Fibroblast of skin of right biceps (primary cell): ENCODE measurements at places on chromosomes 4 and X.

DNA sequence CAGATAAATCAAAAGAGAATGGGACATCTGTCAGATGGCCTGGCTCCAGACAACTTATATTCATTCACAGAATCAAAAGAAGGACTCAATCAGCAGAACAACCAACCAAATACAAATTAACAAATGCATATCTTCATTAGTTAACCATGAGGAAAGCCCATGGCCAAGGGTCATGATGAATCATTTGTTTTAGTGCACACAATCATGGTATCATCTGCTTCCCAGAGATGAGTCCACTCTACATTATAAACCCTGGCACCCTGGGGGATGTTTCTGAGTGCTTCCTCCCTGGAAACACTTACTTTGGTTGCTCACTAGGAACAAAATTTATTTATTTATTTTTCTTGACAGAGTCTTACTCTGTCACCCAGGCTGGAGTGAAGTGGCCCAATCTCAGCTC, 453.3 kb upstream of the HS3ST1 start:
- no peak for DNase-seq

DNA sequence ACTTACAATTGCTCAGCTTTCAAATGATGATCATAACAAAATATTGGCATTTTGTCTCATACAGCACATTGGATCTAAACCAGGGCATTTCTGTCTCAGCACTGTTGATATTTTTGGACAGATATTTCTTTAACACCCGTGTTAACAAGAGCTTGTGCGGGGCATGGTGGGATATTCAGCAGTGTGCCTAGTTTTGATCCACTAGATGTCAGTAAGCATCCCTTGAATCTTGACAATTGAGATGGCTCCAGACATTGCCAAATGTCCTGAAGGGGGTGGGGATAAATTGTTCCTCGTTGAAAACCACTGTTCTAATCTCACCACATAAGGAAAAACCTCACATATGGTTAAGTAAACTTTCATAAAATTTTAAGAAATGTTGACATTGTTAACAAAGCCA, 806.3 kb downstream of the STIM2 start:
- peak; percentile 28 for DNase-seq

DNA sequence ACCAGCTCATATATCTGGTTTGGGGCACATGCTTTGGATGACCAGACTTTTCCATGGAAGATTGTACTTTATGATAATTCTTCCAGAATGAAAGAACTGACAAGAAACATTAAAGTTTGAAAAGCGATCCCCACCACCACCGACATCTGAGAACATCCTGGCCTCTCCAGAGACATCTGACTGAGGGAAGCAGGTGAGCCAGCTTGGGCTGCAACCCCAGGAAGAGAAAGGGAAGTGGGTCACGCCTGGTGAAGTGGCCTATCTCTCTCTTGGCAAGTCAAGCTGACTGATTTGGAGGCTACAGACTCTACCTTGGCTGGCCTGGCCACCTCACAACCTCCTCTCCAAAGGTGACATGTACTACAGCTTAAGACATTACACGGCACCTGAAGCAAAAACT, 20.7 kb downstream of the PARM1 start:
- DNase-seq = no peak

GRCh38 chrX:111124418-111124817, 28.4 kb downstream of the PAK3 start:
- no peak for DNase-seq

DNA sequence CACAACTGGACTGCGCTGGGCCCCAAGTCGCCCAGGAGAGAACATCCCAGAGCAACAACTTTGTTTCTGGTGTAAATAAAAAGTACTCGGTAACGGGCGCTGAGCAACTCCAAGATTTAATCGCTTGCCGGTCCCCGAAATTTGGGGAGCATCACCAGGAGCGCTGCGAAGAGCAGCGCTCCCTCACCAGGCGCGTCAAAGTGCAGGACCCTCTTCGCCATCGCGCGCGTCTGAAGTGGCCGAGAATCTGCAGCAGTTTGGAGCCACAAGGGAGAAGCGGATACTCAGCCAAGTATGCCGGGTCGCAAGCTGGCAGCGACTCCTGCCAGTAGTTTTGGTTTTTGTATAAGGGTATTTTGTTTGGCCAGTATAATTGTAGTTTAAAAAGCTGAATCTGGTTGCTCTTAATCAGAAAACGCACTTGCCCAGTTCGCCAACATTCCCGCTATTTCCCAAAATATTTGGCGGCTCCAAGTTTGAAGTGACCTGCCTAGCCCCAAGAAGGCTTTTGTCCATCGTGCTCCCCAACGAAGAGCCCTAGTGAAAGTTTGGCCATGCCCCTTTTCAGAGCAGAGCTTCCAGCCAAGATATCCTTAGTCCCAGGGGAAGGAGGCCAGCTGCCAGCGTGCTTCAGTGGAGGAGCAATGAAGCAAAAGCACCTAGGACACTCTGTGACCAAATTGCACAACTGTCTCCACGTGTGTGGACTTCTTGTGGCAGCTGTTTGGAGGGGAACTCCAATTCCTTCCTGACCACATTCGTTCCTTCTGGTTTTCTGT, 557 bp upstream of the KDR start:
- DNase-seq = peak; percentile 5

DNA sequence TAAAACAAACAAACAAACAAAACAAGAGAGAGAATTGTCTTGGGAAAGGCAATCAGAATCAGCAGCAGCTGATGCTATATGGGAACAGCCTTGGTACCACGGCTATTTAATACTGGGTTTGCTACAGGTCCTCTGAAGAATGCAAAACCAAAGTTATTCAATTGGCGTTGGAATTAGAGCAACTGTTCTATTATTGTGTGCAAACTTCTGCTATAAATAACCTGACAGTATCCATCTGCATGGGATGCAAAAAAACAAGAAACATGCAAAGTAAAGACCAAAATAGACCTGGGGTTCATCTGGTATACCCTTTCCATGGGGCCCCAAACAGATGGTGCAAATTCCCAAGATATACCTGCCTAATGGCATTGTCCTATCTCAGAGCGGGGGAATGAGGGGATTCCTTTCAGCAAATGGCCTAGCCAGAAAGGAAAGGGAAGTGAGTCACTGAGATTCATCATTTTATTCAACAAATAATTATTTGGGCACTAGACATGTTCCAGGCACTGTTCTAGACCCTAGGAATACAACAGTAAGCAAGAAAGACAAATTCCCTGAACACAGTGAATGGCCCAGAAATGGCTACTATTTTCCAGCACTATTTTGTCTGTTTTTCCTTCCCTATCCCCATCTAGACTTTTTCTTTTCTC, 268.9 kb downstream of the FBXW7 start:
- DNase-seq = no peak

DNA sequence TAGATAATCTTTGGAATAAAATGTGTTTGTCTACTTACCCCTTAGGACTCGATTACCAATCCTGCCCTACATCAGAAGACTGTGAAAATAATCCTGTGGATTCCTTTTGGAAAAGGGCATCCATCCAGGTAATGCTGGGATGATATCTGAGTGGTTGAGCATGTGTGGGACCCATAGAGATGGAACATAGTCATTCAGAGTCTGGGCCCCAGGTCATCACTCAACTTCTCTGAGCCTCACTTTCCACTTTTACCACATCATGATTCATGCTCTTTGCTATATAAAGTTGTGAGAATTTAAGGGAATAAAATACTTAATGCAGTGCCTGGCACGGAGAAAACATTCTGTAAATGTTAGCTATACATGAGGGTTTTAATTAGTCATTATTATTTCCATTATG, 8.9 kb downstream of the BST1 start:
- no peak for DNase-seq

DNA sequence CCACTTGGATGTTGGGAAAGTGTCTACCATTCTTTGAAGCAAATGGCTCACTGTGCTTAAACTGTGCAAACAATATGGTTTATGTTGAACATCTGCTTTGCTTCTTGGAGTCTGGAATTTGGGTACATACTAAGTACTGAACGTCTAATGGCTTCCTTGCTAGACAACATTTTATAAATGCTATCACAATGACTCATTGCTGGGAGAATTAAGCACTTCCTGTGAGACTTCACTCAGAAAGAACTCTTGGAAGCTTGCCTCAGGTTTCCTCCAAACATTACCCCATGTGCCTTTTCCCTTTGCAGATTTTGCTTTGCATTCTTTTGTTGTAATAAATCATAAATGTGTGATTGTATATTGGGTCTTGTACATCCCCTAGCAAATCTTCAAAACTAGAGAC, 139.7 kb downstream of the PACRGL start:
- peak; percentile 91 for DNase-seq

GRCh38 chr4:158704274-158704673, 18.9 kb downstream of the PPID start:
- no peak for DNase-seq

- DNase-seq = no peak
These were observed 11.7 kb downstream of the COQ2 start for GRCh38 chr4:83272900-83273299.

GRCh38 chr4:123346330-123346940, 50.2 kb upstream of the SPRY1 start:
- DNase-seq = no peak

DNA sequence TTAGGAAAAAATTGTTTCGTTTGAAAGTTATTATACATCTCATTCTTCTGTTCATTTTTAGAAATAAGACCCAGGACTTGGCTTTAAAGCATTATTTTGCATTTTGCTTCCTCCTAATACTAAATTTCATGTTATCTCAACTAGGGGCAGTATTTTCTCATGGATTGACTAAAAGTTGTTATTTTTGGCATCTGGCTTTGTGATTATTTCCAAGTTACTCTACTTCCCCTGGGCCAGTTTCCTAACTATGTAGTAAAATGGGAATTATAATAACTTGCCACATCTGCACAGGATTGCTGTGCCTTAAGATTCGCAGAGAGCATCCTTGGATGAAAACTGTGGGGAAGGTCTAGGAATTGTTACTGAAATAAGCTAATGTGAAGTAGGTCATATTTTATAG, 3.0 kb downstream of the RBPJ start:
- DNase-seq = peak; percentile 49

- DNase-seq = no peak
These were observed 224.4 kb upstream of the GPC4 start for GRCh38 chrX:133639726-133640125.

DNA sequence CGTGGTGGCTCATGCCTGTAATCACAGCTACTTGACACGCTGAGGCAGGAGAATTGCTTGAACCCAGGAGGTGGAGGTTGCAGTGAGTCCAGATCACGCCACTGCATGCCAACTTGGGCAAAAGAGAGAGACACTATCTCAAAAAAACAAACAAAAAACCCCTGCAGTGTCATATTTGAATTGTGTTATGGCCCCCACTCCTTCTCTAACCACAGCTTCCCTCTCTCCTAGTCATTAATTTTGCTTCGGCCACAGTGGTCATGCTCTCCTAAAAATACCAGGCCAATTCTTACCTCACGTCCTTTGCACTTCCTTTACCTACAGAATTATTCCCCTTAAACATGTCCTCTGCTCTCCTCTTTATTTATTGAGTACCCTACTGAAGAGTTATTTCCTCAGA, 206.1 kb downstream of the PPP3CA start:
- DNase-seq = no peak

DNA sequence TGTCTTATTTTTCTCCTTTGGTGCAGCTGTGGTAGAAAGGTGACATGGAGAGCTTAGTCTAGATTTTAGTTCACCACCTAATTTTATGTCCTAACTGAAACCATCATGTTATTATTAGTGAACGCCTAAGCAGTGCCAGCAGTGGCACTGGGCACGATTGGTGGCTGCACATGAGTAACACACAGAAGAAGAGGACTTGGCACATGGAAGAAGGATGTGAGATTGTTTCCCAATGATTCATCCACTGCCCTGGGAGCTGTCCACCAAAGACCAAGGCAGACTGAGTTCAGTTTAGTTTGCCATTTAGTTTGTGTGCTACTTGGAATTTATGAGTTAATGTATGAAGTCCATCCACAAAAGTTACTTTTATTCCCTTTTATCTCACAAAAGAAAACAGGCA, 68.1 kb upstream of the NAP1L5 start:
- peak; percentile 82 for DNase-seq

DNA sequence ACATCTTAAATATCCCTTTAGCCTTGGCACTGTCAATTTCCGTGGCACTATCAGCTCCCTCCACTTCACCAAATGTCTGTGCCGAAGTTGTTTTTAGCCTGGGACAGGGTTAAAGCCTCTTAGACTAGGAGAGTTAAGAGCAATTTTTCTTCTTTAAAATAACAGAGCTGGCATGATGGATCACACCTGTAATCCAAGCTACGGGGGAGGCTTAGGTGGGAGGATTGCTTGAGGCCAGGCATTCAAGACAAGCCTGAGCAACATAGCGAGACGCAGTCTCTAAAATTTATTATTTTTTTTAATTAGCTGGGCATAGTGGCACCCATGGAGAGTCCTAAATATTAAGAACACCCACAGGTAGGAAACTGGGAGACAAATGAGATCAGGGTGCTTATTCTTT, 209.8 kb upstream of the MAGEB18 start:
- DNase-seq = no peak

DNA sequence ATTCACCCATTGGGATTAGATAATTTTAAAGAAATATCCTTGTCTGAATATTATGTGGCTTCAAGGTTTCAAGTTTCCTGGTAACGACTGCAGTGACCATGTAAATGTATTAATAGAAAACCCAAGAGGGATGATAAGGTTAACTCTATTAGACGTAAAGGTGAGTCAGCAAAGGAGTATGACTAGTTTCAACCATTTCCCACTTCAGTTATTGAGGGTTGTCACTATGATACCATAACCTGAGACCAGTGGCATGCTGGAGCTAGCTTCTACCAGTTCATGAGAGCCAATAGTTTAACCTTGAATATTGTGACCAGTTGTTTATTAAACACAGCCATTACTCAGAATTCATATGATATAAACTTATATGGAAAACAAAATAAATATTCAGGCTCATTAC, 270.1 kb downstream of the TMA16 start:
- no peak for DNase-seq

DNA sequence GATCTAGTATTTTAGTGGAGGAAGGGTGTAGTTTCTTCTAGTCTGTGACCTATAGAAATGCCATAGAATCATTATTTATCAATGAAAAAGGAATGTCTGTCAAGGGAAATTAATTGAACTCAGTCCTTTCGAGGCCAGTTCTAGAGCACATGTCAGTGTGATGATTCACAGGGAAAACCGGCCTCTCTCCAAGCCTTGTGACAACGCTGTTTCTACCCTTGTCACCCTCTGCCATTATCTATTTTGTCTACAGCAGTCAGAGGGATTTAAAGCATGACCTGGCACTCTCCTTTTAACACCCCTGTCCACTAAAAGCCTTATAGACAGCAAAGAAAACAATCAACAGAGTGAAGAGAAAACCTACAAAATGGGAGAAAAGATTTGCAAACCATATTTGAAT, 119.8 kb downstream of the DRD5 start:
- DNase-seq = no peak

DNA sequence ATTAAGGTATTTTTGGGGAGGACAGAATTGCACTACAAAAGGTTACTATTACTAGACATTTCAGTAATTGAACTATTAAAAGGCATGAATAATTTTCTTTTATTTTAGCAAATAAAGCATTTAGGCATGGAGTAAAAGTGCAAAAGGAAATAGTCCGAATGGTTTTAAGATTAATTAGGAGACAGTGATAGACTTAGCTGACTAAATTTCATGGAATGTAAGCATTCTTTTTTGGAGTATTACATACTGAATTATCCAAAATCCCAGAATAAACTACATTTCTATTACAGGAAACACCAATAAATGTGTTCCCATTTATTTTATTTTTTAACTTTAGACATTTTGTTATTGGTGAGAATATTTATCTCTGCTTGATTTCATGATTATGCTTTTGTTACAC, 30.7 kb upstream of the MAP9 start:
- DNase-seq = peak; percentile 34
